ENCODE measurements at places on chromosomes 11 and 22.

DNA sequence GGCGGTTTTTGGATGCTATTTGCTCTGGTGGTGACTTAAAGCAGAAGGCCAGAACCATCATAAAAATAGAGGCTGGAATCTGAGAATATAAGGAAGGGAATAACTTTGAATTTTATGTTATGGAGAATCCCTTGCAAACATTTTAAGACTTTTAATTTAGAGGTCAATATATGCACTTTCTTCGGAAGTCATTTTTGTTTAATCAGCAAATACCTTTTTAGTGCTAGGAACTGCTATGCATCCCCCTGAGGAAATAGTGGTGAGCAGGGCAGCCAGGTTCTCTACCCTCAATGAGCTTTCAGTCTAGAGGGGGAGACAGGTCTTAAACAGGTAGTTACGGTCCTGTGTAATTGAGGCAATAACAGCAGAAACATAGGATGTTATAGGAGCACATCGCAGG lies 266.5 kb upstream of the MPPED2 start:
- no peak for DNase-seq

DNA sequence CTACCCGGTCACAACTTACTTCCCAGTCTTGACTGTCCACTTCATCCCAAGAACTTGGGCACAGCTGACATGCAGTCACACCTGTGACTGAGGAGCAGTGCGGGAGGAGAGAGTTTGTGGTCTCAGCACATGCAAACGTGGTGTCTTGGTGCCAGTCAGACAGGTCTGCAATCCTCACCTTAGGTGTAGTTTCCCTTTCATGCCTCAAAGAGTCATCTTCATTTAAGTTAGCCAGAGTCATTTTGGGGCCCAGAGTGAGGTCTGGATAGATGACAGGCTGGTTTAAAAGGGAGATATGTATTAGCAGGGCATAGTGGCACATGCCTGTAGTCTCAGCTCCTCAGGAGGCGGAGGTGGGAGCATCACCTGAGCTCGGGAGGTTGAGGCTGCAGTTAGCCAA lies 108.5 kb upstream of the SORL1-AS1 start:
- no peak for DNase-seq

- no peak for DNase-seq
Measured at GRCh38 chr11:111733611-111734088, 32.5 kb downstream of the PPP2R1B start.

DNA sequence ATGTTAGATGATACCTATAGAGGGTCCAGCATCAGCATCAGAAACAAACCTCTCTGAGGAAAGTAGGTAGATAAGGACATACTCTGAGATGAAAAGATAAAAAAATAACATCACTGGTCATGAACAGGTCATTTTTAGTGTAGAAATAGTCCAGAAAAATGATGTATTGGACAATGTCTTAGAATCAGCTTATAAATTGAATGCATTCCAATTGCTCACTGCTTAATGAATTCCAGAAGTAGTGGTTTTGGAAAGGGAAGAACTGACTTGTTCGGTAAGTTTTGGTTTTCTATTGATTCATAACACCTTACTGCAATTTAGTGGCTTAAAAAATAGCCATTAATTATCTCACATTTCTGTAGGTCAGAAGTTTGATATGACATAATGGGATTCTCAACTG lies 929.5 kb upstream of the CCDC90B start:
- DNase-seq, result no peak

- DNase-seq, result no peak
Measured at GRCh38 chr11:134755535-134755934, 343.5 kb upstream of the B3GAT1 start.
